Activated CD4-positive, alpha-beta T cell treated with anti-CD3 and anti-CD28 coated beads, Interleukin-2, amount 10 ng/mL, durations not matched to agents 24 days and 14 days (primary cell): ENCODE measurements at places on chromosomes 6 and 20. TPM values are rescaled to one million over a fixed set of nuclear protein-coding genes. Genes with fewer than 3 reads are reported as not detected.

FILIP1 gene
- total RNA-seq: not detected in 2 replicates

DNA sequence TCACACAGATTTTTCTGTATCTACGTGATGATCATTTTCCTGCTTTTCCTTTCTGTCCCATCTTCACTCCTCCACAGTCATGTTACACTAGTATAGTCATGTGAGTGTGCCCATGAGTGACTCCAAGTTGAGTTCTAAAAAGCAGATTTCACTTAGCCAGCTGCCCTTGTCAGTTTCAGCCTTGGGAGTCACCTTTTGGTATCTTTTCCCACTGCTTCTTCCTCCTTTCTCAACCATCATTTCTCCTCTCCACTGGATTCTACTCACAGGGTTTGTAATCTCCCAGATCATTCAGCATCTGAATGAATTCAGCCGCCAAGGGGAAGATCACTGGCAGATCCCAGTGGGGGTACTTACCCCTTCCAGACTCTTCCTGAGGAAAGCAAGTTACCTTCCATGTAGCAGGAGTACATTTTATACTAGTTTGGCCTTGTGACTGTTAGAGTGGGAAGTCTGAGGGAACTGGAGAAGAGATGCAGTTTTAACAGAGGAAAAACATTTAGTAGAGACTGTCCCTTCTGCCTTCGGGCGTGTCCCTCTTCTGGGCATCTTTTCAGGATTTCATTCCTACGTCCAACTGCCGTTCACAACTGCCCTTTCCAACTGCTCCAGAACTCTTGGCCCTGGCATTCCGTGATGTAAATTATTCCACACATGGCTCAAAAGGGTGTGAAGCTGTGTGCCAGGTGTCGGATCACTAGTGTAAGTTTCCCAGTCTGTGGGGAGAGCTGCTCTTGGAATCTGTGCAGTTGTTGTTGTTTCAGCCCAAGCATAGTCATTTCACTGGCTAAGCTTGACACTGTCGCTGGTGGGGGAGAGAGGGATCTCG, 38.9 kb downstream of the BICRAL start:
- DNase-seq: no peak

DNA sequence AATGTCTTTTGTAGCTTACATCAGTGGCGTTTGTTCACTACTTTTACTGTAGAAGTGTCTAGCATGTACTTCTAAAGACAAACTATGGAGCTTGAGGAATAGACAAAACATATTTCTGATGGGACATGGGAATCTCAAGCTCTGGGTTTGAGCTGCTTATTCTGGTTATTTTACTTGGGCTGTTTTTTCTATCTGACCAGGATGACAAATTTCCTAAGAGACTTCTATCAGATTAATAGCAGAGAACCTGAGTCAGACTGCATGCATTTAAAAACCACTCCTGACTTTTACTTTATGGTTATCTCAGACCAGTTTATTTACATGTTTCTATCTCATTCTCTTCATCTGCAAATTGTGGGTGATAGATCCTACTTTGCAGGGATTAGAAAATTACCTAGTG, 1282.3 kb upstream of the GJE1 start:
- DNase-seq: no peak

GRCh38 chr6:41505122-41506049, 40.8 kb upstream of the FOXP4 start:
- DNase-seq: peak; percentile 61

- DNase-seq: no peak
Observed at GRCh38 chr6:18214003-18214402, 50.3 kb downstream of the DEK start.

GRCh38 chr6:167898673-167899311, 72.1 kb downstream of the AFDN start:
- no peak for DNase-seq

DNA sequence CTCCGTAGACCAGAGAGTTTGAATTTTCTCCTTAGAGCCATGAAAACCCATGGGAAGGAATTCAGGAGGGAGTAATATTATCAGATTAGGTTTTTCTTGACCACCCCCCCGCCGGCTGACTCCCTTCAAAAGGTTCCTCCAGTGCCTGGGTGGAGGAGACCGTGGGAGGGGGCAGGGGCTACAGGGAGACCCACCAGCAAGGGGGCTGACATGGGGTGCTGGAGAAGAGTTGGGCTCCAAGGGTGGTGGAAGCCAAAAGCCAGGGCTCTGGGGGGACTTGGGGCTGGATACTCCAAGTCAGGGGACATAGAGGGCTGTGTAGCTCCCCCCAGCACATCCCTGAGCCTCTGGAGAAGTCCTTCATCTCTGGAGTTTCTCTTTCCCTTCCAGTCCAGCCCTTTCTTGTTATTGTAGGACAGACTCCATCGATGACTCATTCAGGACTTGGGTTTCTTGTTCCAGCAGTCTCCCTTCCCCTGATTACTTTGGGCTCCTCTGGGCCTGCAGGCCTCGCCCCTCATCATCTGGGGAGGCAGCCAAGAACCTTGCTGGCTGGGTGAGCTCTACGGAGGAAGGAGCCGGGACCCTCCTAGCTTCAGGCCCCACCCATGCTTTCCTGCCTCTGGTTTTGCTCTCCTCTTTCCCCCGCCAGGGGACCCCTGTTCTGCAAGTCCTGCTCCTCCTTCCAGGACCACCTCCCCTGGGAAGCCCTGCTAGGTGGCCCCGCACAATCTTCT, 10.5 kb upstream of the KIAA1755 start:
- DNase-seq: no peak

GRCh38 chr20:17967521-17968365, 851 bp downstream of the SNX5 start:
- DNase-seq: peak; percentile 68

DNA sequence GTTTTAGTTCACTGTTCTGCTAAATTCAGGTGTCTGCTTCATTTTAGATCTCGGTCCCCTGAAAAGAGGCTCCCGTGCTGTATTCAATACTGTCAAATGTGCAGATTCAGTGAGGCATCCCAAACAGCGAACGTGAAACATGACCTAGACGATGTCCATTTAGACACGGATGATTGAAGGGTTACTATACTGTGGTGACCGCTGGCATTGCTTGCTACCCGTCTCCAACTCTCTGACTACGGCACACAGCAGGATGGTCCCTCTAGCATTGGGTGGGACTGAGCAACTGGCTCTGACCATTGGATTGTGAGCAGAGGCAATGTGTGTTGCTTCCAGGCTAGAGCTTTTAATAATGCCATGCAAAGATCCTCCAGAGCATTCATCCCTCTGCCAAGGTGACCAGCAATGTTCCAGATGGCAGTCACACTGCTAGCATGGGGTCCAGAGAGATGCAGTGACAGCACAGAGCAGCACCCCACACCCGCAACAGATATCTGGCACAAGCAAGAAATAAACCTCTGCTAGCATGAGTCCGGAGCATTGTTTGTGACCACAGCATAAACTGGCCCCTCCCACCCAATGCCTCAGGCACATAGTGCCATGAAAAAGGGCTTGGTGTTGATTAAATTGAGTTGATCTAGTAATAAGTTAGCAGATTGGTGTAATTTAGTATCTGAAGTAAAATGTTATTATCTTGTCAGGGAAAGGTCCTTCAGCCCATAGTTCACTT, 9.0 kb downstream of the METTL24 start:
- DNase-seq: no peak

SRSF12 gene
- total RNA-seq: 0.05 TPM in 1 of 2 replicates, not detected in the other

LY6G6F gene
- not detected in 2 replicates for total RNA-seq

- DNase-seq: no peak
Observed at GRCh38 chr6:4157506-4157905, 22.1 kb upstream of the ECI2 start.

- DNase-seq: no peak
Observed at GRCh38 chr6:37373822-37374471, 20.2 kb downstream of the RNF8 start.

- no peak for DNase-seq
Observed at GRCh38 chr6:129098061-129098553, 215.2 kb downstream of the LAMA2 start.

AGPAT4 gene
- total RNA-seq: 6.8 and 7.1 TPM in 2 replicates

- DNase-seq: no peak
Observed at GRCh38 chr6:25660512-25660911, 8.5 kb downstream of the SCGN start.

GRCh38 chr6:81944661-81945060, 192.2 kb upstream of the TENT5A start:
- DNase-seq: no peak

DNA sequence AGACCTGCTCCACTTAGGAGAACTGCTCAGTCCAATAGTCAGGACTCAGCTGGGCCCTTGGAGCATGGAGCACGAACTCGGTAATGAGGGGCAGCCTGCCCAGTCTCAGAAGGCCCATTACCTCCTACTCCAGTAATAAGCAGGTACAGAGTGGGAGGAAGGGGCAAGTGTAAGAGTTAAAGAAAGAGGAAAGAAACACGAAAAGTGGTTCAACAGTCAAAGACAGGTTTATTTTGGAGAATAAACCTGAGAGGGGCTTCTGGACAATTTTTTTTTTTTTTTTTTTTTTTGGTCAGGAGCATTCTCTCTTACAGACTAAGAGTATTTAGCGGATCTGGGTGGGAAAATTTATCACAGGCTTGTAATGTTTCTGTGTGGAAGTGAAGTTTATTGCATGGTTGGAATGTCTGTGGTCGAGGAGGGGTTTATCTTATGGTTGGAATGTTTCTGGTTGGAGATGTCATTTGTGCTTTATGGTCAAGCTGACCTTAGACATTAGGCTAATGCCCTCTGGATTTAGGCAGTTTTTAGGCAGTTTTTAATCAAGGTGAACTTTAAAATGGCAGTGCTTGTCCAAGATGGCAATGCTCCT, 340.1 kb downstream of the BCKDHB start:
- DNase-seq: no peak

PDE10A gene
- total RNA-seq: not detected in 2 replicates

RAET1L gene
- not detected in 2 replicates for total RNA-seq

GRCh38 chr20:38191654-38192053, 26.6 kb upstream of the TGM2 start:
- DNase-seq: no peak

FKBP1C gene
- total RNA-seq: 3.5 and 3.6 TPM in 2 replicates

DNA sequence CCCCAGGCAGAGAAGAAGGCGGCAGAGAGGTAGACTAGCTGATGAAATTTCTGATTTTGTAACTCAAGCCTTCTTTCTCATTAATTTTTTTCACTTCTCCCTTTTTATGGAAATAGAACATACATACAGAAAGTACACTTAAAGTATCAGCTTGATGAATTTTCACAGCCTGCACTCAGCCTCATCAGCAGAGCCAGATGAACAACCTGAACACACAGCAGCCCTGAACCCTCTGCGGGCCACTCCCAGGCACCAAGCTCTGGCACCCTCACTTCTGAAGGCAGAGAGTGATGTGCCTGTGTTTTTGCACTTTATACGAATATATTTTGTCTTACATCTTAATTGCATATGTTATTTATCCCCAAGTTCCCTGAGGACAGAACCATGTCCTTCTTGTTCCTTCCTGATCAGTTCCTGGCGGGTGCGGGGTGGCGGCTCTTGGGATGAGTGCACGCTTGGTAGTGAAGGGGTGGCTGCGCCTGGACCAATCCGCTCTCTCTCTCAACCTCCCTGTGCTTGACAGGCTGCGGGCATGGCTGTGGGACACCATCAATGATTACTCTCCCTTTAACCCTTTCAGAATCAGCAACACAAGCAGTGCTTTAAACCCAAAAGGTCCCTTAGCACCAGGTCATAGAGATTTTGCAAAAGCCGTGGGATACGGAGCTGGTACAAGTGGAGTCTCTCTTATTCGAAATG, 34.8 kb upstream of the AFDN start:
- DNase-seq: no peak

DNA sequence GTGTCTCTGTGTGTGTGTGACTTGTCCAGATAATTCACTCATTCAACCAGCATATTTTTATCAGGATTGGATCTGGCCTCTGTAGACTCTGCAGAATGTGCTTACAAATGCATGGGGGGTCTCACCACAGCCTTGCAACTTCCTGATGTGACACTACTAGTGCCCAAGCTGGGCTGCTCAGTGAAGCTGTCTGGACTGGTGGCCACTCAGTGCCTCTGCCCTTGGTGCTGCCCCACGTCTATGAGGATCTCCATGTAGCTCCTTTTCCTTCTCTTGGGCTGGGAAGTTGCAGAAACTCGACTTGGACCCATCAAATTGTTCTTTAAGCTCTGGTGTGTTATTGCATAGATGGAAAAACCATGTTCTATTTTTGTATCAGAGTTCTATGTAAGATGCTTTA, 75.8 kb downstream of the NRN1 start:
- no peak for DNase-seq

DNA sequence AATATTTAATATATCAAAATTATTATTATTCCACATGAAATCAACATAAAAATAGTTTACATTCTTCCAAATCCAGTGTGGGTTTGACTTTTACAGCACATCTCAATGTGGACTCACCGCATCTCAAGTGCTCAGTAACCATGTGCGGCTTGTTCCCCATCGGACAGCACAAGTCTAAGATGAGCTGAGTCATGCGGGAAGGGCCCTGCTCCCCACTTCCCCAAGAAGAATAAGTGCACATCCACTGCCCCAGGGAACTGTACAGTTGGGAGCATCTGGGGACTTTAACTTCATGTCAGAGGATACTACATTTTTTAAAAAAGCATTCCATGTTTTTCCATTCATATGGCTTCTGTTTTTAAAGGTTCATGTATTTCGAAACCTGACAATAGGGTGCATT, 325.6 kb downstream of the BTBD3 start:
- DNase-seq: no peak

IER3 gene
- total RNA-seq: 512 and 516 TPM in 2 replicates

COL21A1 gene
- not detected in 2 replicates for total RNA-seq

DNA sequence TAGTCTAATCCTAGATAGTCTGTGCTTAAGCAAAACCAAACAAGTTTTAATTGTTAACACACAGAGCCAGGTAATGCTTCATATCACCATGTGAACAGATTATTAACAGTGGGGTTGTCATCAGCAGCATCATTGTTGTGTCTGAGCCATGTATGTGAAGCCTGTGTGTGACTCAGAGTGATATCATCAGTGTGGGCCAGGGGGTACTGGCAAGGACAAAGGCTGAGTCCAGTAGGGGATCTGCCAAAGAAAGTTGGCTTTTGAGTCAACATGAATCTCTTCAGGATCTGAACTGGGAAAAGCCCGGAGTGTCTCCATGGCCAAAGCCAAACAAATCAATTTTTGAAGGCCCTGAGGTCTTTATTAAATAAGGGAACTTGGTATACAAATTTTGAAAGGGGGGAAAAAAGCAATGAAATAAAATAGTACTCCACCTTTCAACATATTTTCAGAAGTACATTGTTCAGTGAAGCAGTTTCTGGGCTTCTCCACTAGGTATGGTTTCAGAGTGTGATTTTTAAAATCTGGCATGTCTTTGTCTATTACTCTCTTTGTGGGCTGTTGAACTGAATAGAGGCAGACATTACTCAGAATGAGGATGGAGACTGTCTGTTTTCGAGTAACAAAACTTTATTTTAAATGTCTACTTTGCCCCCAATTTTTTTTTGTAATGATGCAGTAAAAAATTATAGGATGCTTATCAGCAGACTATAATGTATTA, 444.2 kb upstream of the JAG1 start:
- no peak for DNase-seq
